Bladder microvascular endothelial cell (primary cell): ENCODE measurements at places on chromosomes 2 and 18. TPM values are rescaled to one million over a fixed set of nuclear protein-coding genes. Genes with fewer than 3 reads are reported as not detected.

The REEP1 gene
- 0.16 and 6.8 TPM in 2 replicates for total RNA-seq

The HDHD2 gene
- 11.2 and 17.1 TPM in 2 replicates for total RNA-seq

The PRKAG3 gene
- total RNA-seq = not detected in 2 replicates

The MOCOS gene
- 0.19 and 0.32 TPM in 2 replicates for total RNA-seq

The BOK gene
- total RNA-seq = 34.8 and 102 TPM in 2 replicates

The STEAP3 gene
- total RNA-seq = 2.9 and 8.6 TPM in 2 replicates

The GRB14 gene
- total RNA-seq = 0.32 and 1.3 TPM in 2 replicates

The STK39 gene
- total RNA-seq = 2.6 and 3.0 TPM in 2 replicates

The NT5C1B gene
- total RNA-seq = not detected in 2 replicates

The UGT1A5 gene
- not detected in 2 replicates for total RNA-seq

The TUBA3E gene
- total RNA-seq = not detected in 2 replicates

The DOK6 gene
- under 0.01 and 1.0 TPM in 2 replicates for total RNA-seq

The ANKAR gene
- total RNA-seq = 3.1 and 8.7 TPM in 2 replicates

The DUSP2 gene
- 0.49 and 0.63 TPM in 2 replicates for total RNA-seq

The EPB41L3 gene
- 15.4 and 27.3 TPM in 2 replicates for total RNA-seq

The TEKT4 gene
- not detected in 2 replicates for total RNA-seq

The FAHD2B gene
- total RNA-seq = 4.4 and 6.7 TPM in 2 replicates

The GDF7 gene
- total RNA-seq = 0.16 and 162 TPM in 2 replicates

The IL36RN gene
- not detected in 2 replicates for total RNA-seq

The TGFA gene
- 0.32 and 52.2 TPM in 2 replicates for total RNA-seq

The ZSWIM2 gene
- total RNA-seq = 0.13 TPM in 1 of 2 replicates, not detected in the other

The RFX8 gene
- total RNA-seq = 0.49 and 0.50 TPM in 2 replicates

The ANKRD62 gene
- total RNA-seq = not detected in 2 replicates

The TCF23 gene
- total RNA-seq = not detected in 2 replicates

The B4GALT6 gene
- 1.9 and 7.0 TPM in 2 replicates for total RNA-seq

The CRYBA2 gene
- not detected in 2 replicates for total RNA-seq

The CRACDL gene
- total RNA-seq = 2.9 and 6.5 TPM in 2 replicates

The MROH2A gene
- total RNA-seq = not detected in 2 replicates

The TANC1 gene
- 46.1 and 123 TPM in 2 replicates for total RNA-seq

The L3MBTL4 gene
- 0.16 and 10.8 TPM in 2 replicates for total RNA-seq

The SAG gene
- not detected in 2 replicates for total RNA-seq

The CERKL gene
- total RNA-seq = not detected in 2 replicates

The XDH gene
- total RNA-seq = not detected in 2 replicates

The RGPD8 gene
- total RNA-seq = 5.2 and 17.9 TPM in 2 replicates

The SP140 gene
- total RNA-seq = under 0.01 TPM in 1 of 2 replicates, not detected in the other

The GPR155 gene
- total RNA-seq = 0.81 and 2.8 TPM in 2 replicates

The SERPINB2 gene
- 0.13 and 0.16 TPM in 2 replicates for total RNA-seq

The ABCG5 gene
- total RNA-seq = not detected in 2 replicates

The GPR35 gene
- 0.16 and 0.50 TPM in 2 replicates for total RNA-seq

The SLC11A1 gene
- total RNA-seq = 0.13 and 0.16 TPM in 2 replicates

The INHBB gene
- total RNA-seq = 0.19 and 6.0 TPM in 2 replicates

The BMP10 gene
- not detected in 2 replicates for total RNA-seq

The TUBB8B gene
- total RNA-seq = not detected in 2 replicates

The PDK1 gene
- 4.7 and 6.7 TPM in 2 replicates for total RNA-seq

The PCARE gene
- not detected in 2 replicates for total RNA-seq

The KIAA2012 gene
- total RNA-seq = not detected in 2 replicates

The KCNK3 gene
- not detected in 2 replicates for total RNA-seq

The CCDC85A gene
- 10.3 and 20.9 TPM in 2 replicates for total RNA-seq

The APCDD1 gene
- not detected in 2 replicates for total RNA-seq

The GPR45 gene
- not detected in 2 replicates for total RNA-seq

The PLA2R1 gene
- total RNA-seq = 6.5 and 37.4 TPM in 2 replicates
